Vagina (tissue), 2 donors: ENCODE measurements at places on chromosomes 5 and 9. TPM values are rescaled to one million over a fixed set of nuclear protein-coding genes. Genes with fewer than 3 reads are reported as not detected.

JMY gene
- total RNA-seq: 12.0 TPM

- no peak overlapping the region for H3K4me3 ChIP-seq
- H3K36me3 ChIP-seq: no peaks in the 10 kb centered on the region
- H3K27me3 ChIP-seq: no peaks in the 10 kb centered on the region
- no peak for DNase-seq
These were observed 178.1 kb upstream of the COX7C start for GRCh38 chr5:86439593-86440110.

DNA sequence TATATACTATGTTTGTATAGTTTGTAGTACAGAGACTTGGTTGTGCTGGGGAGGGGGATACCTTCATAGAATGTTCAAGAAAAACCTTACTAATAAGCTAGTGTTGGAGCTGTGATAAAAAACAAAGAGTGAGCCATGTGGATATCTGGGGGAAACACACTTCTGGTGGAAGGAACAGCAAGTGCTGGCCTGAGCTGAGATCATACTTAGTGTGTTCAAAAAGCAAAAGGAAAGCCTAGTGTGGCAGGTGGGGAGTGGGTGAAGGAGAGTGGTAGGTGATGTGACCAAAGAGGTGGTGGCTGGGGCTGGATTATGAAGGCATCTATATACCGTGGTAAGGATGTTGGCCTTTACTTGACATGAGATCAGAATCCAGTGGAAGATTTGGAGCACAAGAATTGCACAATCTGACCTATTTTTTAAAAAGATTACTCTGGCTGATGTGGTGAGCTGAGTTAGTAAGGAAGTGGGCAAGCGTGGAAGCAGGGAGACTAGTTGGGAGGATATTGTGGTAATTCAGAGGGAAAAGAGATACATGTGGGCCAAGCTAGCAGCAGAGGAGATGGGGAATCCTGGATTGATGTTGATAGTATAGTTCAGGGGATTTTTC lies 26.6 kb downstream of the PALM2AKAP2 start:
- no peaks in the 10 kb centered on the region for H3K4me1 ChIP-seq
- H3K4me3 ChIP-seq: no peak overlapping the region
- H3K36me3 ChIP-seq: no peaks in the 10 kb centered on the region
- no peaks in the 10 kb centered on the region for H3K27me3 ChIP-seq
- DNase-seq: no peak
- no peak overlapping the region for H3K27ac ChIP-seq

DNA sequence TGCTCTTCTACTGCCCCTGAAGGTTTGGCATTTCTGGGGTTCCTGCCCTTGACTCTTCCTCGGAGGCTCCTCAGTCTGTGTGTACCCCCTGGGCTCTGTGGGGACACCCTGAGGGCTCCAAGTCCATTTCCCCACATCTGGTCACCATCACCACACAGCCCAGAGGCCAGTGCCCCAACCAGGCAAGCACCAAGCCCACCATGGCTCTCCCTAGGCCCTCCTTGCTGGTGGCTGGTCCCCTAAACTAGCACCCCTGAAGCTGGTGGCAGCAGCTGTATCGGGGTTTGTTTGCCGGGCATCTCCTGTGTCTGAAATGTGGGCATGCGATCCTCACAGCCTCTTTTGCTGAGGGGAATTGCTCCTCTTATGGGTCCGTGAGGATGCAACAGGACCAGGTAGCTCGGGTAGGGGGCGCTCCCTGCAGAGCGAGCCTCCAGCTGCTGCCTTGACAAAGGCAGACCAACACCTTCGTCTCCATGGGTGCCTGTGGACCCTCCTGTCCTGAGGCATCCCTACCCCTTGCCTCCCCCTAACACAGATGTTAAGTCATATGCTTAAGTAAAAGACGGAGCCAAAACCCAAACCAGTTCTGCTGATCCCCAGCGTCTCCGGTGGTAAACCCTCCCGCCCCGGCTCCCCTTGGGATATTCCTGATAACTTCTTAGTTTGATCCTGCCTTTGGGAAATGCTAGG lies 138.9 kb upstream of the IRX4 start:
- DNase-seq: peak; percentile 76
- H3K27me3 ChIP-seq: no peaks in the 10 kb centered on the region
- no peak overlapping the region for H3K4me3 ChIP-seq
- no peaks in the 10 kb centered on the region for H3K36me3 ChIP-seq

DNA sequence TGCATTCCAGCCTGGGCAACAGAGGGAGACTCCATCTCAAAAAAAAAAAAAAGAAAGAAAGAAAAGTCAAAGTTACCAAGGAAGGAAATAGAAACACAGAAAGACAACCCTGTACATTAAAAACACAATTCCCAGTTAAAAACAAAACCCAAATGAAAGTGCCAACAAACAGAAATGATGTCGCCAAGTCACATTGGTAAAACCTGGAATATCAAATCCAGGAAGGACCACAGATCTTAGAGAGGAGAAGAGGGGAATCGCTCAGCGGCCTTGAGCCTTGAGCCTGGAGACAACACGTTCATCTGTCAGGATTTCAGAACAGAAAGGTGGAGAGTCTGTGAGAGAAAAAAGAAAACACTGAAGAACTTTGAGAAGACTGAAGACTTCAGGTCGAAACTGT lies 1.2 kb upstream of the ZDHHC11 start:
- no peaks in the 10 kb centered on the region for H3K36me3 ChIP-seq
- DNase-seq: no peak
- H3K4me1 ChIP-seq: peaks cover 4% of the 10 kb centered on the region
- no peaks in the 10 kb centered on the region for H3K27me3 ChIP-seq
- H3K4me3 ChIP-seq: no peak overlapping the region
- H3K27ac ChIP-seq: no peak overlapping the region

DNA sequence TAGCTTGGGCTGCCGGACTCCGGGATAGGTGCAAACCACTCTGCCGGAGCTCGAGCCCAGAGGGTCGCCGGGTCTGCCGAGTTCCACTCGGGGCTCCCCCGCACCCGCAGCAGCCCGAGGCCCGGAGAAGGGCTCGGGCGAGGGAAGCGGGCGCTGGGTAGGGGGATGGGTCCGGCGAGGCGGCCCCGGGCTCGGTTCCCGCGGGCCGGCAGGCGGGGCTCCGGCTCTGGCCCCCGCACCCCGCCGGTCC lies 507 bp downstream of the RICTOR start:
- no peak for DNase-seq
- H3K4me3 ChIP-seq: peak overlapping the region; percentile 96
- peak overlapping the region; percentile 99 for H3K27ac ChIP-seq
- no peaks in the 10 kb centered on the region for H3K27me3 ChIP-seq
- H3K36me3 ChIP-seq: no peaks in the 10 kb centered on the region
- H3K4me1 ChIP-seq: peaks cover 28% of the 10 kb centered on the region

GRCh38 chr9:72473474-72474261 lies 47.7 kb upstream of the TMC1 start:
- H3K36me3 ChIP-seq: no peaks in the 10 kb centered on the region
- H3K27me3 ChIP-seq: no peaks in the 10 kb centered on the region
- H3K27ac ChIP-seq: no peak overlapping the region
- H3K4me3 ChIP-seq: no peak overlapping the region
- peaks cover 21% of the 10 kb centered on the region for H3K4me1 ChIP-seq

DNA sequence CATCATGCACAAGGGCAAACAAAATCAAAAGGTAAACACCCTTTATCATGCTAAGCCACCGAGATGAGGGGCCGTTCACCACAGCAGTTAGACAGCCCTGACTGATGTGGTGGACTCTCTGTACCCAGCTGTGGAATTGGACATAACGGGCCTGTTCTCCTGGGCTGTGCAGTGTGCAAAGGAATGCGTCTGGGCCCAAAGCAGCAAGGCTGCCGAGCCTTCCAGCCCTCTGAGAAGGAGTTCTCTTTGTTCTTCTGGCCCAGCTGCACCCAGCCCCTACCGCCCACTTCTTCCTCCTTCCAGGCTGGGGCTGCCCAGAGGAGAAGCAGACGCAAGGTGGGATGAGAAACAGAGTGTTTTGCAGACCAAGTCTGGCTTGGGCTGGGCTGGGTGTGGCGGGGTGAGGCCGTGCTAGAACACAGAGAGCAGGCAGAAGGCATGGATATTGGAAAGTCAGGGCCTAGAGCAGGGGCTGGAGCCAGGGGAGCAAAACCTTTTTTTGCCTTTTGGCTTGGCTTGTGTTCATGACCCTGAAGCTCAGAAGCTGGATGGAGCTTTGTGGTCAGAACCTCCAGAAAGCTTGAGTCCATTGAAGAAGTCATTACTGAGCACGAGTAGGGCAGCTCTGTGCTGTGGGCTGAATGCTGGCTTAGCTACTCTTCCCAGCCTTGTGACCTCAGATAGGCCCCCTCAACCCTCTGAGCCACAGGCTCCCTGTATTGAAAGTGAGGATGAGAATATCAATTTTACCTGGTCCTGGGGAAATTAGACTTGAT lies 49.8 kb upstream of the SH3PXD2B start:
- DNase-seq: peak; percentile 72
- peaks cover 15% of the 10 kb centered on the region for H3K4me1 ChIP-seq
- H3K36me3 ChIP-seq: no peaks in the 10 kb centered on the region
- no peak overlapping the region for H3K4me3 ChIP-seq

CDKN2A gene
- total RNA-seq: 25.8 TPM

ECM2 gene
- 10.8 TPM for total RNA-seq

GABRP gene
- 20.6 TPM for total RNA-seq

DNA sequence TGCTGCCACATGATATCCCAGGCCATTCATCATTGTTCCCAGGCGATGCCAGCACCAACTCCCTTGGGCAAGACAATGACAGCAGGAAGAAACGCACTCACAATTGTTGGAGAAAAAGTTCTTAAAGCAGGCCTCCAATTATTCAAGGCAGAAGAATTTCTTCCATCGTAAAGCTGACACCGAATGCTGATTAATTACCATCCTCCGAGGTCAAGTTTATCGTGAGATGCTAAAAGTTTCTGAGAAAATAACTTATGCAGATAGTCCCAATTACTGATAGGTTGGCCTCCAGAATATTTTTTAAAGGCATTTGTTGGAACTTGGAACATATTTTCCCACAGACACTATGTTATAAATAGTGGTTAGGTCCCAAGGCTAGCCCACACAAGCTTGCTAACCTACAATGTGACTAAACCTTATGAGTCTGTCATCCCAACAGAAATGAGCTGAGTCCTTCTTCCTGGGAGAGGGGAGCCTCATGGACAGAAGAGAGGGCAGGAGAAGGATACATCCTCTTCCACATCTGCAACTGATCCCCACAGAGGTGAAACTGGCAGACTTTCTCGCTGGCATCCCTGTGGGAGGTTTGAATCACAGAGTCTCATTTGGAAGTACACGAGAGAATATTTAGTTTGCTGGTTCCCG lies 202.4 kb upstream of the TBC1D2 start:
- H3K4me3 ChIP-seq: no peak overlapping the region
- H3K4me1 ChIP-seq: no peaks in the 10 kb centered on the region
- no peak overlapping the region for H3K27ac ChIP-seq
- H3K27me3 ChIP-seq: no peaks in the 10 kb centered on the region

PHF24 gene
- 0.25 TPM for total RNA-seq

ADGRD2 gene
- total RNA-seq: 4.2 TPM

DNA sequence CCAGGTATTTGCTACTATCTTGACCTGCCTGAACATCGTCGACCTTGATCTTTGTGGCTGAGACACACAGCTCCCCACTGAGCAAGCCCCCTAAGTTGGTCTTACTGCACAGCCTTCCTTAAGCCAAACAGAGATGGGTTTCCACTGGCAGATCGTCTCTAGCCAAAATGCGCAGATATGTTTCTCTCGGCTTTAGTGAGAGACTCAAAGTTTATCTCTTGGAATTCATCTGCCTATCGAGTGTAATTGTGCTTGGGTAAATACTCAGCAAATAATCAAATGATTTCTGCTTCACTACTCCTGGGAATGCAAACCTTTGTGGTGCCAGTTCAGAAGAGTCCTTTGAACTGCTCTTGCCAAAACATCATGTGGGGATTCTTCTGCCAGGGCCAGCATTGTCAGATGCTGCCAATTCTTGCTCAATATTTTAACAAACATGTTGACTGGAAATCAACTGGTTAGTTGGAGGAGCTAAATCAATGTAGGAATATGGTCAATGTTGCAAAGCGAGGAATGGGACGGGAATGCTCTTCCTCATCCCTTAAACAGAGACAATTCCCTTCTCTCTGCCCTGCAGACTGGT lies 141.2 kb upstream of the SLC28A3 start:
- no peaks in the 10 kb centered on the region for H3K36me3 ChIP-seq
- H3K27ac ChIP-seq: no peak overlapping the region
- H3K27me3 ChIP-seq: no peaks in the 10 kb centered on the region
- no peaks in the 10 kb centered on the region for H3K4me1 ChIP-seq

- H3K27me3 ChIP-seq: no peaks in the 10 kb centered on the region
- no peaks in the 10 kb centered on the region for H3K36me3 ChIP-seq
- H3K4me1 ChIP-seq: no peaks in the 10 kb centered on the region
- no peak for DNase-seq
These were observed 43.8 kb downstream of the GCNT1 start for GRCh38 chr9:76502746-76503145.

GRCh38 chr5:135557076-135557838 lies 21.5 kb upstream of the NEUROG1 start:
- H3K36me3 ChIP-seq: no peaks in the 10 kb centered on the region
- H3K4me3 ChIP-seq: no peak overlapping the region
- H3K27ac ChIP-seq: no peak overlapping the region
- no peak for DNase-seq
- H3K27me3 ChIP-seq: no peaks in the 10 kb centered on the region
- no peaks in the 10 kb centered on the region for H3K4me1 ChIP-seq

ABITRAM gene
- 16.0 TPM for total RNA-seq

GRCh38 chr5:81006947-81007636 lies 46.9 kb downstream of the RASGRF2 start:
- H3K27ac ChIP-seq: no peak overlapping the region
- H3K36me3 ChIP-seq: no peaks in the 10 kb centered on the region
- no peak for DNase-seq
- no peaks in the 10 kb centered on the region for H3K27me3 ChIP-seq

FAXDC2 gene
- 35.4 TPM for total RNA-seq

GRCh38 chr9:100466829-100467221 lies 6.1 kb upstream of the TMEFF1 start:
- H3K4me3 ChIP-seq: no peak overlapping the region
- no peaks in the 10 kb centered on the region for H3K27me3 ChIP-seq
- H3K27ac ChIP-seq: no peak overlapping the region
- DNase-seq: no peak
- H3K4me1 ChIP-seq: no peaks in the 10 kb centered on the region
- no peaks in the 10 kb centered on the region for H3K36me3 ChIP-seq

- DNase-seq: no peak
- H3K4me3 ChIP-seq: no peak overlapping the region
- H3K36me3 ChIP-seq: no peaks in the 10 kb centered on the region
- H3K27ac ChIP-seq: no peak overlapping the region
- H3K27me3 ChIP-seq: no peaks in the 10 kb centered on the region
These were observed 218.6 kb downstream of the ESM1 start for GRCh38 chr5:54766748-54767147.

- H3K4me3 ChIP-seq: no peak overlapping the region
- no peak overlapping the region for H3K27ac ChIP-seq
- no peak for DNase-seq
These were observed 4.2 kb upstream of the SNAPC4 start for GRCh38 chr9:136403915-136404800.

FOXD4L4 gene
- total RNA-seq: not detected

- peaks cover 33% of the 10 kb centered on the region for H3K4me1 ChIP-seq
- H3K27ac ChIP-seq: no peak overlapping the region
- no peaks in the 10 kb centered on the region for H3K27me3 ChIP-seq
- no peak overlapping the region for H3K4me3 ChIP-seq
- no peak for DNase-seq
These were observed 559.5 kb upstream of the KLF4 start for GRCh38 chr9:108049026-108049607.

GRCh38 chr9:31807574-31808256 lies 576.7 kb upstream of the ACO1 start:
- H3K36me3 ChIP-seq: no peaks in the 10 kb centered on the region
- DNase-seq: no peak
- no peak overlapping the region for H3K4me3 ChIP-seq

- no peaks in the 10 kb centered on the region for H3K4me1 ChIP-seq
- no peaks in the 10 kb centered on the region for H3K36me3 ChIP-seq
- H3K4me3 ChIP-seq: no peak overlapping the region
- no peak overlapping the region for H3K27ac ChIP-seq
These were observed 102.7 kb downstream of the ARHGEF28 start for GRCh38 chr5:73728493-73729273.
